ENCODE measurements at places on chromosomes 7 and 10.

DNA sequence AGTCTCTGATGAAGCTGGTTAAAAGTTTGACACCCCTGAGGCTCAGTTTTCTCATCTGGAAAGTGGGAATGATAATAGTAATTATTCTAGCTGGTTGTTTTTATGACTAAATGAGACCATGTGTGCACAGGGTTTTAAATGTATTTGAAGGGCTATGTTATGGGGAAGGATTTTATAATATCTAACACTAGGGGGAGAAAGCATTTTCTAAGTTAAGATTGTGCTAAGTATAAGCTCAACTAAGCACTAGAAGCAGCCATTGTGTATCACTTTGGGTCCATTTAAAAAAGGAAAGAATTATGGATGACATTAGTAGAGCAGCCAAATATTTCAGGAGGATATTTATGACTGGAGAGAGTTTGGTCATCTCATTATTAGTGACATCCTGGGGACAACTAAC, 49.5 kb upstream of the CREB5 start:
- DNase-seq, result no peak

- DNase-seq, result no peak
These were observed 147.4 kb upstream of the AGR3 start for GRCh38 chr7:17029150-17029549.

DNA sequence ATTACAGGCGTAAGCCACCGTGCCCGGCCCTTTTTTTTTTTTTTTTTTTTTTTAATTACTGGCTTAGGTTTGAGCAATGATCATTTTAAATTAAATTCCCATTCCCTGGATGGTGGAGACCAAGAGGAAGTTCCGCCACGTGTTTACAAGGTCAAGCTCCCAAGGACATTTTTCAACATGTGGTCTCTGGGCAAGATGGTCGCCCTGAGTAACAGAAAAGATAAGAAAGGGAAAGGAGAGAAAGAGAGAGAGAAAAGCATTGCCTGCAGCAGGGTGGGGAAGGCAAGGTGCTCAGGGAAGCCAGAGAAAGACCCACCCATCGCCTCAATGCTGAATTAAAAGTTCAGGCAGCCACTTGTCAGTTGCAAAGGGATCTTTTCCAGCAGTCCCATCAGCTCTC, 45.2 kb upstream of the CHST3 start:
- DNase-seq, result no peak

- no peak for DNase-seq
These were observed 366.4 kb downstream of the INHBA start for GRCh38 chr7:41336455-41336952.

DNA sequence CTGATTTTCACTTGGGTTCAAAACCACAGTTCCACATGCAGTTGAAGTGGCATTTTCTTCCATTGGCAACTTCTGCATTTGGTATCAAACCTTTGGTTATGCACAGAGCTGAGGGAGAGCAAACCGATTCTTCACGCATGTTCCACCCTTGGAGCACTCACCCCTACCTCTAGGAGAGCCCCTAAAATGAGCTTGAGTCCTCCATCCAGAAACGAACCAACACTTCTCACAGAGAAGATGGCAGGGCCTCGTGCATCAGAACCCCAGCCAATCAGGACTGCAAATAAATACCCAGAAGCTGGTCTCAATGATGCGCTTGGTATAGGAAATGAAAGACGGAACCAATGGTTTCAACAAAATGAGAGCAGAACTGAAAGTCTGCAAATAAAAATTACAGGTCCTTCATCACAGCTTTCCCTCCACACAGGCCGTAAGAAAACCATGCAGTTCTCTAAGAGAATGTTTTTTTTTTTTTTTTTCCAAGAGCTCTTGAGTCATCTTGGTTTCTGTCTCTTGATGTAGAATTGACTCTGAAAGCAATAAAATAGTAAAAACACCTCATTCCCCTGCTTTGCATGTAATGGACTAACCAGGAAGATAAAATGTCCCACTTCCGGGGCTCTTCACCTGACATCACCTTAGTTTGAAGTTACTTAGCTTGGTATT, 23.9 kb downstream of the KLF6 start:
- no peak for DNase-seq

Data from fibroblast of skin of abdomen (primary cell).